Stimulated activated CD4-positive, alpha-beta T cell treated with anti-CD3 and anti-CD28 coated beads, Interleukin-12 subunit alpha, Interleukin-12 subunit beta, amount 100 ng/mL, for 24 hours (primary cell): ENCODE measurements at places on chromosomes 2 and 18.

- no peak for DNase-seq
Observed at GRCh38 chr2:19141234-19142004, 217.0 kb downstream of the OSR1 start.

GRCh38 chr2:154589514-154589913, 109.0 kb upstream of the KCNJ3 start:
- no peak for DNase-seq

DNA sequence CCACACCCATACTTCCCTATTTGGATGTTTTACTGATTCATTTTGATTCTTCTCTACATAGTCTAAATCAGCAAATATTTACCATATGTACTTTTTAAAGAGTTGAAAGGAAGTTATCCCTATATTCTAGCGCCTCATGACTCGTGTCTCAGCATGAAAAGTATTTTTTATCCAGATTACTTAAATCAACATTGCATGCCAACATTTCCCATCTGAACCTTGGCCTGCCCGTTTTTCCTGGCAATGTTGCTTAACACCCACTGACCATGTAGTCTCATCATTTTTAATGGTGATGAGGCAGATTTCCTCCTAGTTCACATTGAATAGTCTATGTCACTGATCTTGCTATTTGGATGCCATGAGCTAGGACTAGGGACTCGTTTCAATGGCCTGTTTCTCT, 13.2 kb upstream of the SCYGR5 start:
- DNase-seq = no peak

GRCh38 chr18:34461266-34461665, 236.6 kb upstream of the NOL4 start:
- DNase-seq = no peak

DNA sequence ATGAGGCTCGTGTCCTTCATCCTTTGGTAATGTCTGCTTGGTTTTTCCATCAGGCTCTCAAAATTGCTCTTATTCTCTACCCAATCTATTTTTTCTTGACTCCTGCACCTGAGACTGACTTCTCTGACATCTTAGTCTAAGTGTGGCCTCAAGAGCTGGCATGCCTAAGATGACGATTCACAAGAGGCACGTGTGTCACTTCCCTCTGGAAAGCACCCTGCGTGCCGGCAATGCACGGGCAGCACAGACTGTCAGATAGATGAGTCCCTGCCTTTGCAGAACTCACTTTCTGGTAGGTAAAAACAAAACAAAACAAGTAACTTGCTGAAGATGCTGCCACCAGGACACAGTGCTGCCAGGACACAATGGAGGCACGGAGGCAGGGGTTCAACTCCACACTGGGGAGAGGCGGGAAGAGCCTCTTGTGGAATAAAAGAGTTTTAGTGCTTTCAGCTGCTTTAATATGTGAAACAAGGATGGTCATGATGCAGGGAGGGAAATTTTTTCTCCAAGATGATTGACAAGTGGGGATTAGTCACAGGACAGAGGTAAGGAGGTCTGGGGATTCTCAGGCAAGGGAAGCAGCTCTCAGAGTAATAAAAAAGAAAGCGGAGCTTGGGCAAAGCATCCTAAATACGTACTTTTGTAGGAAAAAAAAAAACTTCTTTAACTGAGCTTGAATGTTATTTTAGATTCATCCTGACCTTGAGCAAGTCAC, 27.3 kb downstream of the CYB5A start:
- DNase-seq = no peak

- DNase-seq = no peak
Observed at GRCh38 chr2:48548840-48549239, 18.9 kb downstream of the STON1 start.

GRCh38 chr2:120453635-120453998, 107.7 kb downstream of the INHBB start:
- DNase-seq = no peak

- DNase-seq = no peak
Observed at GRCh38 chr2:45168711-45169338, 159.6 kb upstream of the SIX2 start.

DNA sequence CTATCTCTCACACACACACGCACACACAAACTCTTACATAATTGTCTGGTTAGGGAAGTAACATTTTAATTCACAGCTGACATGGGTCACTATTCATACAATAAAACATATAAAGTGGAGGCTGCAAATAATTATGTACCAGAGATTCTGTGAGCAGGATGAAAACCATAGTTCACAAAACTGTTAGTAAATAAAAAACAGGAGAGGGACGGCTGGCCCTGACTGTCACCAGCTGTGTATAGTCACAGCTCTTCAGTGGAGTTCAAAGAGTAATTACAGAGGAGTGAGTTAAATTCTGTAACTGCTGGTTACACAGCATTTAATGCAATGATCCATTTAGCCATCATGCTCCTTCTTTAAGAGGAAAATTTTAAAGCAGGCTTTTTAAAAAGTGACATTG, 76.9 kb downstream of the NRXN1 start:
- DNase-seq = no peak

- DNase-seq = no peak
Observed at GRCh38 chr2:238644095-238645081, 203.5 kb upstream of the TWIST2 start.

DNA sequence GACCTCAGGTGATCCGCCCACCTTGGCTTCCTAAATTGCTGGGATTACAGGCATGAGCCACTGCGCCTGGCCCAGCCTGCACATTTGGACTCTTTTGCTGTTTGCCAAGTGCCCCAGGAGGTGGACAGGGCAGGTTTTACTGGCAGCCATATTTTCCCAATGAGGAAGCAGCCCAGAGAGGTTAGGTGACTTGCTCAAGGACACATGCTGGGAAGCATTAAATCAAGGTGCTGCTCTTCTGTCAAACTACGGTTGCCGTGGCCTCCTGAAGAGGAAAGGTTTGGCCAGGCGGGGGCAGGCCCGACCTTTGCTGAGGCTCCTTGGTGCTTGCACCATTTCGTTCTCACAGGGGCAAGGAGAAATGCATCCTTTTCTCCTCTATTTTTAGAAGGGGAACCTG, 44.0 kb downstream of the DNMT3A start:
- DNase-seq = no peak

- DNase-seq = no peak
Observed at GRCh38 chr2:147792966-147793617, 51.7 kb upstream of the ACVR2A start.

GRCh38 chr2:15111718-15112117, 449.4 kb downstream of the NBAS start:
- no peak for DNase-seq

DNA sequence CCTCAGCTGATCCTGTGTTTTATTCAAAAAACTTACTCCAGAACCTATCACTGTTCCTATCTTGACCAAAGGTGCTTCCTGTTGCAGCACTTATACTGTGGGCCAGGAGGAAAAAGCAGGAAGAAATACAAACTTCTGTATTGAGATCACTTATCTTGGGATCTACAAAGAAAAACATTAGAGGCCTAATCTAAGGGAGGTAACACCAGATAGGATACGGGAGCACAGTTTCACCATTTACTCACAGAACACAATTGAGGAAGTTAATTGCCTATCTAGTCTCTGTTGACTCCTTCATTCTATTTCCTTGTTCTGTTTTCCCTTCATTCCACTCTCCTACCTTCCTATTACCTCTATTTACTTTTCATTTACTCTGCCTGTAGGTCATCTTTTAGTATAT, 287.2 kb upstream of the LINC00305 start:
- no peak for DNase-seq

DNA sequence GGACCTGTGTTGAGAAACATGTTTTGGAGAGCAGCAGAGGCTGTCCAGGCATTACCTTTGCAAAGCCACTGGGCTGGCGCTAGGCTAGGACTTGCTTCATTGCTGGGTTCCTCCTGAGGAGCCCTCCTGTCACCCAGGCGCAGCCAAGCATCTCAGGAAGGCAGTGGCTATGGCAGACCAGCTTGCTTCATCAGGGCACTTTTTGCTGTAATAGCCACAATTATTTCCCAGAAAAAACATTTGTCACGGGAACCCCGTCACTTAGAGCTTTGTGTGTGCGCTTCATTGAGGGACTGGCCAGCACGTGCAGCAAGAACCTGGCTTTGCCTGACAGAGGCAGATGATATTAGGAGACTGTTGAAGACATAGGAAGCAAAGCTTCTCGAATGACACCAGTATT, 36.4 kb downstream of the SLC20A1 start:
- DNase-seq = no peak

- no peak for DNase-seq
Observed at GRCh38 chr2:43005975-43006833, 213.8 kb upstream of the HAAO start.

- no peak for DNase-seq
Observed at GRCh38 chr2:204909791-204910190, 364.5 kb downstream of the PARD3B start.

DNA sequence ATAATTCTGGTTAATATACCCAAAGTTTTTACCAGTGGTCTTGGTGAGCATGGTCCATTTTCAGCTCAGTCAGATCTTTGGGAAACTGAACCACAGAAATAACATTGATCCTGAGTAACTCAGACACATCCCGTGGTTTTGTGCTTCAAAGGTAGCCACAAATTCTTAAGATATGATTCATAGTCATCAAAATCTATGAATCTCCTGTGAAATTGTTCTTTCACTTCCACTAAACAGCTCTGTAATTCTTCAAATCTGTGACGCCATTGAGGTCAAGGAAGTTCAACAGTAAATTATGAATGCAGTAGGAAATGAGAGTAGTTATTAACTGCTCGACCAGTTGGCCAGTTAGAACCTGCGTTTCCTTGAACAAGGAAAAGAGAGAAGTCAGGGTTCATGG, 147.3 kb downstream of the IRS1 start:
- DNase-seq = no peak

GRCh38 chr2:55452879-55453278, 33.2 kb upstream of the CCDC88A start:
- DNase-seq = no peak

DNA sequence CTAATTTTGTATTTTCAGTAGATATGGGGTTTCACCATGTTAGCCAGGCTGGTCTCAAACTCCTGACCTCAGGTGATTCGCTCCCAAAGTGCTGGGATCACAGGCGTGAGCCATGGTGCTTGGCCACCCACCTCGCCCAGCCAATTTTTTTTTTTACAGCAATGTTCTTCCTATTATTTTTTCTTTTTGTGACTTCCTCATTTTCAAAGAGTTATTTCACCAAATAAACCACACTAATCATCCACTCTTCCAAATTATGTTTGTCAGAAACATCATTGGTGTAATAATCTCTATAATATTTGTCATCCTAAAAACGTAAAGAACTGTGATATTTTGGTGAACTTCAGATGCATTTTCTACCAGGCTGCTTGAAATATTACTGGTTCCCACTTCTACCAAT, 16.3 kb upstream of the PDCL3 start:
- DNase-seq = no peak

DNA sequence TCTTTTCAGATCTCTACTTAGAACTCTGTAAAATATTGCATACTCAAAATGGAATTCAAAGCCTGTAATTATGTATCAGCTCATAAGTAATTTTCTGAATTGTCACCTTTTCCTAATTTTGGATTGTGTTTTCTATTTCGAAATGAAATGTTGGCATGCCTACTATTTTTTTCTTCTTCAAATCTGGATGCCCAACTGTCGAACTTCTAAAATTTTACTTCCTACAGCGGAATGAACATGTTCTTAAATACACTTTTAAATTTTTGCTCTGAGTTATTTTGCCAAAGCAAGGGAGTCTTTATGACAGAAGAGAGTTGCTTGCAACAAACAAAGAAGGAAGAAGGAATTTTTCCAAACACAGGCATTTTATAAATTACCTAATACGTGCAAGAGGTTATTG, 336.0 kb downstream of the ADCYAP1 start:
- DNase-seq = no peak

- no peak for DNase-seq
Observed at GRCh38 chr18:37332628-37333420, 232.8 kb downstream of the CELF4 start.

DNA sequence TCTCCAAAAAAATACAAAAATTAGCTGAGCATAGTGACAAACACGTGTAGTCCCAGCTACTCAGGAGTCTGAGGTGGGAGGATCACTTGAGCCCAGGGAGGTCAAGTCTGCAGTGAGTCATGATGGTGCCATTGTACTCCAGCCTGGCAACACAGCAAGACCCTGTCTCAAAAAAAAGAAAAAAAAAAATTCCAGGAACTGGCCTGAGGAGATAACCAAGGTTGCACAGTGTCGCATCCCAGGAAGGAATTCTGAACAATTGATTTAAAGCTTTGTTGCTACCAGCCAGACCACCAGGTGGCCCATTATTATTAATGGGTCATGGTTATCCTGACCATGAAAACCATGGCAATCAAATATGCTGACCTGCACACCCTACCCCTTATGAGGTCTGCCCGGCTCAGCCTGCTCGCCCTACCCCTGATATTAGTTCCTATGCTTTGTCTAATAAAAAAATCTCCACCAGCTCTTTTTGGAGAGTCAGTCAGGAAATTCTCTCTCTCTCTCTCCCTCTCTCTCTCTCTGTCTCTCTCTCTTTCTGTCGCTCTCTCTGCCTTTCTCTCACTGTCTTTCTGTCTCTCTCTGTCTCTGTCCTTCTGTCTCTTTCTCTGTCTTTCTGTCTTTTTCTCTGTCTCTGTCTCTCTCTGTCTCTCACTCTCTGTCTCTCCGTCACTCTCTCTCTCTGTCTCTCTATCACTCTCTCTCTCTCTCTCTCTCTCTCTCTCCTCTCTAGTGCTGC, 73.7 kb downstream of the NCAPH start:
- DNase-seq = no peak

DNA sequence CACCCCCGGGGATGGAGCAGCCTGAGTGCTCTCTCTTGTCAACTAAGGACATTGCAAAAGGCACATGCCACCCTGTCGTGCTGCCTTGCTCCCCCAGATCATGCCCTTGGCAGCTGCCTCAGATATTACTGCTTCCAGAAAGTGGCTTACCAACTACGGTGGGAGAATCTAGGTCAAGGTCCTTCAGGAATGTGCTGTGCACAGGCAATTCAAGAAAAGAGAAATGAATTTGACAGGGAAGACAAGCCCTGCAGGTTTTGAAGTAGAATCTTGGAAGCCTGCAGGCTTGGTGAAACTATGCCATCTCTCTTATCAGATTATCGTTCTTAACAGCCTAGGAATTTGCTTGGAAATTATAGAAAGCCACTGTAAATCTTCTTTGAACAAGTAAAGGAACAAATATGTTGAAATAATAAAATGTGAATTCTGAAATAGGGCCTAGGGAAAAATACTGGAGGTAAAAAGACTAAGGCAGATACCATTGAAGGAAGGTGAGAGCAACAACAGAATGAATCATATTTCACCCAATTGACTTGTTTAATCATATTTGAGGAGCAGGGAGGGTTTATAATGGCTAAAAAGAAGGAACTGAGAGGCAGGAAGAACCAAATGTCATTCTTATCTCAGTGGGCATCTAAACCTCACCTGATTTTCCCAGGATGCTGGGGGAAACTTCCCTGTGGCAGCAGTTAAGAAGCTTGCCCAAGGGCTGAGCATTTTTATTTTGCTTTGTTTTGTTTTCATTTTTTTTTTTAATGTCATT, 94.0 kb upstream of the GLS start:
- DNase-seq = no peak

- no peak for DNase-seq
Observed at GRCh38 chr2:200379481-200380090, 73.1 kb downstream of the SPATS2L start.

- DNase-seq = no peak
Observed at GRCh38 chr2:236238751-236239150, 25.5 kb downstream of the ASB18 start.
